ENCODE measurements at places on chromosomes 2 and 18. TPM values are rescaled to one million over a fixed set of nuclear protein-coding genes. Genes with fewer than 3 reads are reported as not detected.

TMEM178A gene
- total RNA-seq, result 2.9 TPM

PUS10 gene
- total RNA-seq, result 4.5 TPM

- DNase-seq, result no peak
Measured at GRCh38 chr2:144343145-144343544, 176.8 kb downstream of the ZEB2 start.

MEP1B gene
- not detected for total RNA-seq
